OCI-M1 (cell line): ENCODE measurements at places on chromosomes 16 and 17.

- no peak for DNase-seq
Observed at GRCh38 chr16:85276721-85277120, 164.4 kb upstream of the CIBAR2 start.

DNA sequence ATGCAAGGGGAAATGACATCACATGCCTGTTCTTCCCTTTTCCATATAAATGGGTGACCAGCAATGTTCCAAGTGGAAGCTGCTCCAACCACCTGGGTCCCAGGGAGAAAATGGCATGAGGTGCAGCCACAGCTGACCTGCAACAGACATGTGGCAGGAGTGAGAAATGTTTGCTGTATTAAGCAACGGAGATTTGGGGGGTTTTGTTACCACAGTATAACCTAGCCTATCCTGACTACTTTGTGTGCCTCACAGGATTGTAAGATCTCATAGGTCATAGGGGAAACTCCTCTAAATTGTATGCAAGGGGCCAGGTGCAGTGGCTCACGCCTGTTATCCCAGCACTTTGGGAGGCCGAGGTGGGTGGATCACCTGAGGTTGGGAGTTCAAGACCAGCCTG is 12.0 kb downstream of the CDIPT start:
- DNase-seq = no peak

- DNase-seq = peak; percentile 96
Observed at GRCh38 chr17:35373534-35373983, at the start of gene SLFN11. SLFN11 (minus strand) TSS chr17:35373621; CDS start chr17:35363807, 9,814 bp downstream.

DNA sequence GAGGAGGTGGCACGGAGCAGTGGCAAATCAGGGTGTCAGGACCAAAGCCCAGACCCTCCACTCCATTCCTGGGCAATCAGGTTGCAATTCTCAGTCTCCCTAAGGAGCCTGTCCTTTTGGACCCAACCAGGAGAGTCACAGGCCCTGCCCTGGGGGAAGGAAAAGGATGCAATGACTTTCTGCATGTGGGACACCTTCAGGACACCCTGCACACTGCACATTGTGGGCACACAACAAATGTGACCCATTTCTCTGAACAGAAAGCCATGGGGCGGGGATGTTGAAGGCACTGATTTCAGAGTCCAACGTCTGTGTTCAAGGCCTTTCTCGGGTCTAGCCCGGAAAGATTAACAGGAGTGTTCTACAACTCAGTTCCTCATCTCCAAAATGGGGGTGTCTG is 286.2 kb upstream of the FOXF1 start:
- no peak for DNase-seq

- DNase-seq = no peak
Observed at GRCh38 chr17:19759568-19760549, 11.8 kb upstream of the ALDH3A1 start.

- no peak for DNase-seq
Observed at GRCh38 chr16:5509794-5510193, 412.2 kb upstream of the EEF2KMT start.

GRCh38 chr16:59170099-59170712 is 436.1 kb upstream of the GOT2 start:
- DNase-seq = peak; percentile 4

DNA sequence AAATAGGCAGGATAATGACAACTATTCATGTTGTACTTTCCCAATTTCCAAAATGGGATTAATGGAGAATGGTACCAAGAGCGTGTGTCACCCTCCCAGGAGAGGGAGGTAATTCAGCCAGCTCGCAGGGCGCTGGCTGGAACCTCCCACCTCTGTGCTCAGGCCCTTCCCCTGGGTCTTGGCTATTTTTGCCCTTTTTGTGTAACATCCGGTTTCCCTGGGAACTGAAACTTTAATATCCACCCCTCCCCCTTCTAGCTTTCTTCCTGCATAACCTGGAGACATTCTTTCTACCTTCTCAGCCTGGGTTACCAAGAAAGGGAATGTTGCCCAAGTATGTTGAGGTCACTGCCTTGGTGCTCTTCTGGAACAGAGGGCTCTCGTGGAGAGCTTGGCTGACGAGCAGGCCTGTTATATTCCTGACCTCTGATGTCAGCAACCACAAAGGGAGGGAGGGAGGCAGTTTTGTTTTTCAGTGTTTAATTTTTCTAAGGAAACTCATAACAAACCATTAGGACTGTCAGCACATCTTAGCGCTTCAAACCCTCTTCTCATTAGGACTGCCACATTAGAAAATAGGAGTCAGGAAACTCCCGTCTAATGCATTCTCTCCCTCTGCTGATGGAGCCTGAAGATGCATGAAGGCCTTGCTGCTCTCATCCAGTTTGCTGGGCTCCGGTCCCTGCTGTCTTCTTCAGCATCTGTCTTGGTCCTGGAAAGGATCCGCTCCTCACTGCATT is 25.6 kb downstream of the ITGB3 start:
- DNase-seq = peak; percentile 71

GRCh38 chr16:13324851-13325250 is 423.5 kb downstream of the SHISA9 start:
- peak; percentile 46 for DNase-seq

GRCh38 chr16:48035142-48035541 is 120.7 kb downstream of the ABCC12 start:
- DNase-seq = no peak

DNA sequence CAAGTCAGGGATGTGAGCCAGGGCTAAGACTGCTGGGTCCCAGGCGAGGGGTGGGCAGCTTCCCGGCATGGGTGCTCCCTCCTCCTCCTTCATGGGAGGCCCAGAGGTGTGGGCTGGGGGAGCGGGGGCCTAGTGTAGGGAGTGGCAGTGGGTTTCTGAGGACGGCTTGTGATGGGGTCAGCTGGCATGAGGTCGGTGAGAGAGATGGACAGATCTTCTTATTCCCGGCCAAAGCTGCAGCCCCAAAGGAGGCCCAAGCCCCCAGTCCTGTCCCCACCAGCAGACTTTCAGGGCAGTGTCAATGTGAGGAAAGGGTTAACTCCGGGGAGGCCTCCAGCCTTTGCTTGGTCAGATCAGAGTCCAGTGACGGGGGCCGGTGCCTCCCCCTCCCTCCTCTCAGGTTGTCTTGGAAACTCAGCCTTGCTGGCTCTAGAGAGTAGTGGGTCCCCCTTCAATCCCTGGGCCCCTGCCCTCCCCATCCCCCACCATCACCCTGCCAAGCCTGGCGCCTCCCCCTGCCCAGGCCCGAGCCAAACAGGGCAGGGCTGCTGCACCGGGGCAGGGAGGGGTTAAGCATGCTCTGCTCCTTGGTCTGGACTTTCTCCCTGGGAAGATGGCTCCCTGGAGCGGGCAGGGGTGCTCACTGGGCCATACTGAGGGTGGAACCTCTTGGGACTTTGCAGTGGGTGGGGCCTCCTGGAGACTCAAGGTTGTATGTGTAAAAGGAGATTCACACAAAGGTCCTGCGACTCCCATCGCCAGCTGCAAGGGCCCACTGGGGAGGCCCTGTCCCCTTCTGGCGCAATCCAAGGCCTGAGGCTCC is 12.4 kb downstream of the NAT9 start:
- no peak for DNase-seq

GRCh38 chr16:81808933-81809480 is 29.9 kb downstream of the PLCG2 start:
- DNase-seq = no peak

DNA sequence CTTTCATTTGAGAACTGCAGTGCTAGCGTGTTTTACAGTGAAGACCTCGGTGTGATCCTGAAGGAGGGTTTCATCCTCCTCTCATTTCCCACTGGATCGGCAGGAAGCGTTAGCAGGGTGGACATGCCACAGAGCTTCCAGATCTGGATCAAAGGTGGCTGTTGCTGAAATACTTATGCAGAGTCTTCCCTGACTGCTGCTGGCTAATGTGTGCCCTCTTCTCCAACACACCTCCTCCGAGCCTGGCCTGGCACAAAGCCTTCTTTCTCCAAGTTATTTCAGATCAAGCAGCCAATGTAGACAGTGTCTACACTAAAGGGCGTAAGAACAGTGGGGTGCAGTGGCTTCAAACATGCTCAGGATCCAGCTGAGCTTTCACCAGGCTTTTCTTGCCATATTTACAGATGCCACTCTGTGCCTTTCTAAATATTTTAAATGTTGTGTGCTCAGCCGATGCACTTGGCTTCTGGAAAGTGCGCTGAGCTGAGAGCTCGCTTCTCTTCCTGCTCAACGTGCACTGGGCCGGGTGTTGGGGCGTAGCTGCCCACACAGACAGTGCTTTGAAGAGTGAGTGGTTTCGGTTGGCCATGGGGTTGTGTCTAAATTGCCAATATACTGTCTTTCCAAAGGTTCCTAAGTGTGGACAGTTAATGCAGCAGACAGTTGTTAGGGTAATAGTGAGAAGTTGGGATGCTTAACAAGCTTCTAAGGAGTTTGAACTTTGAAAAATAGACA is 2.1 kb downstream of the ZNF750 start:
- no peak for DNase-seq

DNA sequence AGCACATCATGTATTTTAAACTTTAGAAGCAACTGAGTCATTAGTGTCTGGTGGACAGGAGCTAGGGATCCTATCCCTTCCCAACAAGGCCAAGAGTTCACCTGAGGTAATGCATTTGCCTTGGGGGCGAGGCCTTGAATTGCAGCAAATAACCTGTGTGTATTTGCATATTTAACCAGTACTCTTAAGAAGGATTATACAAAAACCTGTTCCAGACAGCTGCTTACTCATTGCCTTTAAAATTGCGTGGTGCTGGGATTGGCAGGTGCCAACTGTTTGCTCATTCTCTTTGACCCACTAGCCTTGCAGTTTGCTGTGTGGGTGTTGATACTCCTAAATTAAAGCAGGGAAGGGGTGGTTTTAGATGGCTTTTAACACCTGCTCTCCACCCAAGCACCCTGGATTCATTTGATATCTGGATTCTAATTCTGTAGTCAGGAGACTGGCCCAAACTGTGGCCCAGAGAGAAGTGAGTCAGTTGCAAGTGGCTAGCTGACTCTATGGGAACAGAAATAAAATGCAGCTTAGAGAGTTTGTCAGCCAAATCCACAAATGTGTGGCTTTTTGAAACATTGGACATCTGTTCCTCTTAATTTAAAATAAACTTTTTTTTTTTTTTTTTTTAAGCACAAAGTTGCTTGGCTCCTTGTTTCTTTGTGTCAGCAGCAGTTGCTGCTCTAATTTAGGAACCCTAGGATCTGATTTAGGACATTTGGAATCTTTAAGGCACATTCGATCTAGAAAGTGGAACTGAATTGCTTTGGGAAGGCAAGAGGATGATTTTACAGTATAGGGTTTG is 46.9 kb downstream of the TUBD1 start:
- DNase-seq = peak; percentile 77

GRCh38 chr16:55249361-55249760 is 74.6 kb upstream of the IRX6 start:
- no peak for DNase-seq

DNA sequence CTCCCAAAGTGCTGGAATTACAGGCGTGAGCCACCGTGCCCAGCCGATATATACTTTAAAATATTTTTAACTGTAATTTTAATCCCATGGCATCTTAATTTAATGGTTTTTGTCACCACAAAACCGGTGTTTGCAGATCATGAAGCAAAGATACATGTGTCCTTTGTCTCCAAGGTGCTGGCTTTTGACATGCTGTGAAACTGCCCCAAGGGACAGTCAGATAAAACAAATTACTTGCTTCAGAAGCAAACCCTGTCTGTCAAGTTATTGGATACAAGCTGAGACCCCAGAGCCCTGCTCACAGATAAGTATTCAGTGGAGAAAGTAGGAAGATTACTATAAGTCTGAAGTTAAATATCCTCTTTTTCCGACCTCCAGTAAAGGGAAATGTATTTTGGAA is 39.8 kb downstream of the ARL4D start:
- no peak for DNase-seq

- peak; percentile 66 for DNase-seq
Observed at GRCh38 chr17:37490022-37490587, 414 bp downstream of the DUSP14 start.

GRCh38 chr16:15817446-15817845 is 39.4 kb downstream of the MYH11 start:
- DNase-seq = no peak

GRCh38 chr17:76536511-76537287 is 810 bp downstream of the CYGB start:
- DNase-seq = no peak

GRCh38 chr17:43760254-43760852 is 1.8 kb upstream of the SOST start:
- peak; percentile 93 for DNase-seq

DNA sequence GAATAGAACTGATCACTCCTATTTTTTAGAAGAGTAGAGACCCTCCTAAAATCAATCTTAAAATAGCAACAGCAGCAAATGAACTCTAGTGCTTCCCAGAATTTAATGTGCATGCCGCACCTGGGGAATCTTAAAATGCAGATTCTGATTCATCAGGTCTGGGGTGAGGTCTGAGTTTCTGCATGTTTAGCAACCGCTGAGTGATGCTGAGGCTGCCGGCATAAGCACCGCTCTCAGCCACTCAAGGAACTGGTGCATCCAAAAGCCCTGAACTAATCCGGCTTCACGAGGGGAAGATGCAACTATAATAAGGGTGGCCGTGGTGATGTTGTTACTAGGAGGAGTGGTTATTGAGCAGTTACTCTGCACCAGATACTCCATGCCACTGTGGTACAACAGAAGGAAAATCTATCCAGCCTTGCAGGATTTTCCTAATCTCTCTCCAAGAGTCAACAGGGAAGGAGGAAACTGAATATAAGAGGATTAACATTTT is 19.7 kb downstream of the SDK2 start:
- DNase-seq = no peak

DNA sequence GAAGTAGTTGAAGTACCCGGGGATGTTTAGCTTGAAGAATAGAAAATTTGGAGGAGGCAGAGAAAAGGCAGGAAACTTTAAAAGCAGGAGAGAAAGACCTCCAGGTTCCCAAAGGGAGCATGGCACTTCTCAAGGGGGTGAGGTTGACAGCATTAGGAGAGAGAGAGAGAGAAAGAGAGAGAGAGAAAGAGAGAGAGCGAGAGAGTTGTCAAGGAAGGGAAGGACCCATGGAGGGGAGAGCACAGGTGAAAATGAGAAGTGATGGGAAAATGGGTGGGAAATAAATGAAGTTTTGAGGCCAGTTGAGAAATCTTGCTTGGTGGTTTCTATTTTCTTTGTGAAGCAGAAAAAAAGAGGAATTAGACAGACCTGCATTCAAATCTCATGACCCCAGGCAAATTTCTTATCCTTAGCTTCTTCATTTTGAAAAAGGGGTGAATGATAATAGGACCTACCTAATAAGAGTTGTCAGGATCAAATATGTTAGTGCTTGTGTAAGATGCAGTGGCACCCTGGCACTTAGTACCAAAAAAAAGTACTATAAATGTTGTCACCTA is 24.0 kb downstream of the PRKCB start:
- DNase-seq = peak; percentile 63

GRCh38 chr17:7774055-7774521 is 56.5 kb downstream of the DNAH2 start:
- DNase-seq = no peak

DNA sequence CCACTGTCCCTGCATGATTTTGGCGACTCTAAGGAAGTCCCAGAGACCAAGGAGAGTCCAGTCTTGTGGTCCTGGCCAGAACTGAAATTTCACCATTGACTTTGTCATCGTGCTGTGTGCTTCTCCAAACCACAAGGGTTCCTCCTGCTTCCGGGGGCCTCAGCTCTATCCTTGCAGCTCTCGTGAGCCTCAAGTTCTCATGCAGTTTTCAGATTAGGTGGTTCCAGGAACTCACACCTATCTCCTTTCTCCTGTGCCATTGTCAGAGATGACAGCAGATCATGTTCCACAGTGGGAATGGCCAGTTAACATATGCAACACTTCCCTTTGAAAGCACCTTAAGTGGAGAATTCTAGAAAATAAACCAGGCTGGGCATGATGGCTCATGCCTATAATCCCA is 97.9 kb upstream of the CRHR1 start:
- DNase-seq = peak; percentile 58
